ENCODE measurements at places on chromosomes 3 and 15. TPM values are rescaled to one million over a fixed set of nuclear protein-coding genes. Genes with fewer than 3 reads are reported as not detected.

DNA sequence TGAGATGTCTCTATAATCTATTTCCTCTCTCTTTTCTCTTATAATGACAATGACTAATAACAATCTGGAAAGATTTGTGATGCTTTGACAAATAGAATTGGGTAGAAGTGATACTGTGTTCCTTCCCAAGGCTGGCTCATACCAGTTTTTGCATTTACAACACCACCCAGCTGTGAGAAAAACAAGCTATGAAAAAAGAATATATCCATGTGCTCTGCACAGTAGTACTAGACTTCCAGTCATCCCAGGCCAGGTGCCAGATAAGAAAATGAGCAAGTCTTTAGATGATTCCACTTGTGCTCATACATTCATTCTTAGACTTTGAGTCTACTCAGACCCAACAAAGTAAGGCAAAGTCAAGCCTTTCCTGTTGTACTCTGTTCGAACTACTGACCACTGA lies 350.2 kb upstream of the POU1F1 start:
- no peaks in the 10 kb centered on the region for H3K4me1 ChIP-seq

DNA sequence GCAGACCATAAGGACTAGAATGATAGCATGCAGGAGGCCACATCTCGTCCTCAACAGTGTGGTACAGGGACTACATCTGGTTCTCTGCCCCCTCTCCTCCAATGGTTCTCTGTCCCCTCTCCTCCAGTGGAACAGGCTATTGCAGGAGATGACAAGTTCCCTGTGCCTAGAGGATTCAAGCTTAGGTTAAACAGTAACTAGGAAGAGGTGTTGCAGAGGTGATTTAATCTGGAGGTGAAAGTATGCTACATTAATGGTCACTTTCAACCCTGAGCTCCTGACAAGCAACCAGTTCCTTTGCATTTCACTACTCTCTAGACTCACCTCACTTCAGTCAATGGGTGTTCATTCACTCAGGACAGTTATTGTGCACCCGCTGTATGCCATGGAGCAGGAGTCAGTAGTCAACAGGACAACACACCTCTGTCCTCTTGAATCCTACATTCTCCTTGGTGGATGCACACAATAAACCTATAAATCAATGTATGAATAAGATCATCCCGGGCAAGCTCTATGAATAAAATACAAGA lies 16.0 kb downstream of the SPATA12 start:
- H3K4me3 ChIP-seq = no peak overlapping the region
- no peak overlapping the region for H3K27ac ChIP-seq
- DNase-seq = no peak
- no peaks in the 10 kb centered on the region for H3K36me3 ChIP-seq
- peaks cover 59% of the 10 kb centered on the region for H3K27me3 ChIP-seq

GRCh38 chr15:99734575-99734974 lies 1.3 kb upstream of the LYSMD4 start:
- peaks cover 13% of the 10 kb centered on the region for H3K4me1 ChIP-seq
- H3K36me3 ChIP-seq = no peaks in the 10 kb centered on the region
- H3K27ac ChIP-seq = no peak overlapping the region

CLK3 gene
- total RNA-seq = 106 TPM

DNA sequence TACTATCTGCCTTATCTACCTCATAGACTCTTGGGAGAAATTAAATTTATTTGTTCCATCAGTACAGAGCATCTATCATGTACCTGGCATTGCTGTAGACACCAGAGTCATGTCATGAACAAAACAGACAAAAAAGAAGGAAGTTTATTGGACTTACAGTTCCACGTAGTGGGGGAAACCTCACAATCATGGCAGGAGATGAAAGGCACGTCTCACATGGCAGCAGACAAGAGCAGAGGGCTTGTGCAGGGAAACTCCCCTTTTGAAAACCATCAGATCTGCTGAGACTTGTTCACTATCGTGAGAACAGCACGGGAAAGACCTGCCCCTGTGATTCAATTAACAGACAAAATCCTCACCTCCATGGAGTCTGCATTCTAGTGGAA lies 25.6 kb upstream of the ACAP2 start:
- H3K27me3 ChIP-seq = no peaks in the 10 kb centered on the region
- H3K4me3 ChIP-seq = no peak overlapping the region
- H3K36me3 ChIP-seq = no peaks in the 10 kb centered on the region
- DNase-seq = no peak
- H3K4me1 ChIP-seq = no peaks in the 10 kb centered on the region
- no peak overlapping the region for H3K27ac ChIP-seq

DNA sequence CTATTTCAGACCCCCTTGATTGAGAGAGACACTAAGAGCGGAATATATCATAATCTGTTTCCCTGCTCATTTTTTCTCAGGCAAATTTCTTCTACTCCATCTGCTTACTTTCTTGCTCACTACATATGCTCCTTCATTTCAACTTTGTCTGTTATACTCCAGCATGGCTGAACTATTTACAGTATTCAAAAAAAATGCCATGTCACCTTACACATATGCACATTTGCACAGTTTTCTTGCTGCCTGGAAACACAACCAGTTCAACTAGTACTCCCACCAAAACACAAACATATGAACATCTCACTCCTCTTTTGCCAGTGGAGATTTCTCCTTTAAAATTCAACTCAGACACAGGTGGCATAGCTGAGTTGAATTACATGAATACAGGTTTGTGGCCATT lies 1142.1 kb upstream of the CADM2 start:
- no peak for DNase-seq
- H3K27me3 ChIP-seq = no peaks in the 10 kb centered on the region
- no peak overlapping the region for H3K27ac ChIP-seq
- no peaks in the 10 kb centered on the region for H3K4me1 ChIP-seq

DNA sequence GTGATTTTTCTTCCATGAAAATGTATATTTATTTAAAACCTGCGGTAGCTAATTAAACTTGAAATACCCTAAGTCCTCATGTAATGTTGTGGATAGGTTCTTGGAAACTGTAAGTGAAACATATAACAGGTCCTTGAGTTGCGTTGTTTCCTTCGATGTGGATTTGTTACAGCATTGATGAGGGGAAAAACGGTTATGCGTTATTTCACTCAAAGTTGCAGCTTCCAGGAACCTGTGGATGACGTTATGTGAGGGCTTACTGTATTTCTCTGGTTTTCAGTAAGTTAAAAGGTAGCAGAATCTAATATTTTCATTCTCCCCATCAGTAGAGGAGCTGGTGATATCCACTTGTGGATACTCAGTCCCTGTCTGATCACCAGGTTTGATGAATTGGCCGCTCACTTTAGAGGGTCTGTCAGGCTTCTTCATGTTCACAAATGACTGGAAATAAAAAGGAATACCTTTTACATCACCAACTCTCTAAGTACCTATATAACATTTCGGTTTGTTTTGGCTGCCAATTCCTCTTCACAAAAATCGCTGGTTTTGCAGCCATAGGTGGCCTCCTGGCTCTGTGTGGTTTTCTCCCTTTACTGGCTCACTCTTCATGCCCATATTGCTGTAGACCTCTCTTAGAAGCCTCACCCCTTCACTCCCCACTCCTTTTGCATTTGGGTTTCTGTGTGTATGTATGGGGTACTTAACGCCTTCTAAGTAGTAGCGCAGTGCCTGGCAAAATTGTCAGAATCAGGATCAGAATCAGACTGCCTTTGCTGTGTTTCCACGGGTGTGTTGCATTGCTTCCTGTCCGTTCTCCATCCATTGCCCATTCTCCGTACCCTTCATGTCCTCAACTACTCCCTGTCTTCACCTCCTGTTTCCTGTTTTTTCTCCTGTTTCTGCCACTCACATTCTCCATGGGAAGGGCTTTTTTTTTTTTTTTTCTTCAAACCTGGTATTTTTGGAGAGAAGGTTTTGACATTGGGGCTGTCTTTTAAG lies 112.6 kb downstream of the FNDC3B start:
- peaks cover 63% of the 10 kb centered on the region for H3K4me1 ChIP-seq
- H3K4me3 ChIP-seq = no peak overlapping the region
- no peak for DNase-seq
- H3K36me3 ChIP-seq = no peaks in the 10 kb centered on the region
- no peak overlapping the region for H3K27ac ChIP-seq
- no peaks in the 10 kb centered on the region for H3K27me3 ChIP-seq

- peaks cover 18% of the 10 kb centered on the region for H3K4me1 ChIP-seq
- no peak overlapping the region for H3K4me3 ChIP-seq
- H3K27ac ChIP-seq = no peak overlapping the region
- H3K36me3 ChIP-seq = no peaks in the 10 kb centered on the region
- no peak for DNase-seq
- no peaks in the 10 kb centered on the region for H3K27me3 ChIP-seq
Measured at GRCh38 chr3:140288595-140288994, 353.6 kb downstream of the CLSTN2 start.

DNA sequence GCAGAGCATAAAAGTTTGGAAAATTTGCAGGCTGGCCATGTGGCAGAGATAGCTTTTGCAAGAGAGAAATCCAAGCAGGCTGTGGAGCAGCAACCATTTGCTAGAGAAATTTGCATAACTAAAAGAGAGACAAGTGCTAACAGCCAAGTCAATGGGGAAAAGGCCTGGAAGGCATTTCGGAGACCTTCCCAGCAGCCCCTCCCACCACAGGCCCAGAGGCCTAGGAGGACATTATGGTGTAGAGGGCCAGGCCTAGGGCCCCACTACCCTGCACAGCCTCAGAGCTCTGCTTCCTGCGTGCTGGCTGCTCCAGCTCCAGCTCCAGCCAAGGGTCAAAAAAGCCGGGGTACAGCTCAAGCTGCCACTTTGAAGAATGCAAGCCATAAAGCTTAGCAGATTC lies 82.7 kb downstream of the MYO5A start:
- H3K27ac ChIP-seq = no peak overlapping the region
- H3K4me1 ChIP-seq = peaks cover 5% of the 10 kb centered on the region
- no peak for DNase-seq
- no peaks in the 10 kb centered on the region for H3K36me3 ChIP-seq

MESP1 gene
- not detected for total RNA-seq

BOC gene
- total RNA-seq = 35.2 TPM

TM4SF18 gene
- total RNA-seq = not detected

GRCh38 chr15:94793641-94794040 lies 562.3 kb downstream of the MCTP2 start:
- H3K36me3 ChIP-seq = no peaks in the 10 kb centered on the region
- no peaks in the 10 kb centered on the region for H3K27me3 ChIP-seq
- H3K4me1 ChIP-seq = peaks cover 9% of the 10 kb centered on the region
- peak; percentile 37 for DNase-seq

GOLGA6L22 gene
- not detected for total RNA-seq

CHRNA7 gene
- 14.0 TPM for total RNA-seq

DNA sequence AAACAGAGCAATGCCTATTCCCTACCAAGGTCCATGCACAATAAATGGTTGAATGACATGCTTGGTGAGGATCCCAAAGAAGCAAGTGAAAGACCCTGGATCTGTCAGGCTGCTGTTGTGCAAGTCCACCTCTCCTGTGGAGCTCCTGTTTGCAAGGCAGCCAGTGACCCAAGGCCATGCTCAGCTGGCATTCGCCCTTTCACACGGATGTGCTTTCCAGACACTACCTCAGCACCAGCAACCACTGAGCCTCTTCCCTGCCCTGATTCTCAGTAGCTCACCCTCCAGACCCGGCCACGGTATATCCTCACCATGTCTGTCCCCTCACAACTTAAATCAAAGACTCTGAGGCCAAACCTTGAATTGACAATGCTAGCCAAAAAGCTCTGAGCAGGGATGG lies 23.3 kb downstream of the WWTR1 start:
- peaks cover 12% of the 10 kb centered on the region for H3K4me1 ChIP-seq
- H3K36me3 ChIP-seq = no peaks in the 10 kb centered on the region
- no peaks in the 10 kb centered on the region for H3K27me3 ChIP-seq
- no peak overlapping the region for H3K4me3 ChIP-seq
- H3K27ac ChIP-seq = no peak overlapping the region
